ENCODE measurements at places on chromosomes 16 and 17.
A peak's percentile ranks its signal among the peaks of the same experiment; 100 is the strongest.

DNA sequence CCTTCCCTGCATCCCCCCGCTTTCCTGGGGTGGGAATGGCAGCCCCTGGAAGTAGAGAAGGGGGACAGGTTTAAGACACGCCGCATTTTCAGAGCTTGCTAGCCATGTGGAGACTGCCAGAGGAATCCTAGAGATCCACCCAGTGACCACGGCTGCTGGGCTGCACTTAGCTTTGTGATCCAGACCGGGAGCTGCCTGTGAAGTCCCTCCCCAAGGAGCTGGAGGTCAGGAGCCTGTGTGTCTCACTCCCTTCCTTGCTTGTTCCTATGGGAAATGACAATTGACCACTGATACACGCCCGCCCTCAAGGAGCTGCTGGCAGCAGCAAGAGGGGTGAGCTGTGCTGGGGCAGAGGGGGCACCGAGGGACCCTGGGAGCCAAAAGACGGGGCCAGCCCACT lies 73.7 kb downstream of the SREBF1 start:
- no peaks in the 10 kb centered on the region for H3K36me3 ChIP-seq
- H3K4me3 ChIP-seq: no peak overlapping the region
- H3K27ac ChIP-seq: no peak overlapping the region
- no peaks in the 10 kb centered on the region for H3K4me1 ChIP-seq

DNA sequence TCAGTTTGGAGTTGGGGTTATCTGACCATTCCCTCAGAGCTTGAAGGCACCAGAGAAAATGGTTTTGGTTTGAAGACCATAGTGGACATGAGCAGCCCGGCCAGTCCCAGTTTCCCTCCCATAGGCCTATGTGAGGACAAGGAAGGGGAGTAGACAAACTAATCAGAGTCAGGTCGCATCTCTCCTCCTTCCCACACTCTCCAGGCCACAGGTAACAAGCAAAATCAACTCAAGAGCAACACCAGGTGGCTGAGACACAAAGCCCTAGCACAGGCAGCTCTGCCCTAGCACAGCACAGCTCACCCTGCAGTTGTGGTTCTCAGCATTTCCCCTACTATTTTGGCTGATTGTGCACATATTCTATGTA lies 7.2 kb downstream of the SUPT4H1 start:
- H3K27me3 ChIP-seq: no peaks in the 10 kb centered on the region
- H3K4me1 ChIP-seq: peaks cover 97% of the 10 kb centered on the region
- peak overlapping the region; percentile 97 for H3K27ac ChIP-seq
- peak overlapping the region; percentile 59 for H3K4me3 ChIP-seq

GRCh38 chr16:67672739-67673662 lies 6.4 kb downstream of the C16orf86 start:
- H3K36me3 ChIP-seq: no peaks in the 10 kb centered on the region
- no peak overlapping the region for H3K27ac ChIP-seq
- H3K27me3 ChIP-seq: no peaks in the 10 kb centered on the region
- no peak overlapping the region for H3K4me3 ChIP-seq
- peak; percentile 45 for DNase-seq

DNA sequence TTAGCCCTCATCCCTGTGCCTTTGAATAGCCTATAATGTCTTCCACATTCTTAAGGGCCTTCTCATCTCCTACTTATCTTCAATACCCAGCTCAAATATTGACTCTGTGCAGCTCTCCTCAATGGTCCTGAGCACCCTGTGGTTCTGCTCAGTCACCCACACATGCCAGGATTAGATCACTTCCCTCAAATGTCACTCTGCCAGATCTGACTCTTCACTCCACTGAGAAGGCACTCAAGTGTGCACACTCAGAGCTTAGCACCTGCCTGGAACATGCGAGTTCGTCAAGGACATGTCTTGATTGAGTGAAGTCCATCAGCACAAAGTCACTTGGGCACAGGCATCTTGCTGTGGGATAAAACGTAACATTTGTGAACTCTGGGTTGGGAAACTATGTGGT lies 404.8 kb downstream of the CDH13 start:
- no peaks in the 10 kb centered on the region for H3K27me3 ChIP-seq
- H3K4me1 ChIP-seq: no peaks in the 10 kb centered on the region
- no peak overlapping the region for H3K27ac ChIP-seq
- no peak for DNase-seq
- H3K36me3 ChIP-seq: no peaks in the 10 kb centered on the region

GRCh38 chr17:55931446-55931845 lies 180.6 kb downstream of the PCTP start:
- no peaks in the 10 kb centered on the region for H3K27me3 ChIP-seq
- no peaks in the 10 kb centered on the region for H3K36me3 ChIP-seq
- H3K27ac ChIP-seq: no peak overlapping the region
- no peaks in the 10 kb centered on the region for H3K4me1 ChIP-seq
- H3K4me3 ChIP-seq: no peak overlapping the region

- H3K27me3 ChIP-seq: no peaks in the 10 kb centered on the region
- DNase-seq: no peak
- peaks cover 11% of the 10 kb centered on the region for H3K4me1 ChIP-seq
- peak overlapping the region; percentile 73 for H3K4me3 ChIP-seq
- H3K27ac ChIP-seq: peak overlapping the region; percentile 98
Measured at GRCh38 chr17:3635474-3636153, 436 bp downstream of the SHPK start.

DNA sequence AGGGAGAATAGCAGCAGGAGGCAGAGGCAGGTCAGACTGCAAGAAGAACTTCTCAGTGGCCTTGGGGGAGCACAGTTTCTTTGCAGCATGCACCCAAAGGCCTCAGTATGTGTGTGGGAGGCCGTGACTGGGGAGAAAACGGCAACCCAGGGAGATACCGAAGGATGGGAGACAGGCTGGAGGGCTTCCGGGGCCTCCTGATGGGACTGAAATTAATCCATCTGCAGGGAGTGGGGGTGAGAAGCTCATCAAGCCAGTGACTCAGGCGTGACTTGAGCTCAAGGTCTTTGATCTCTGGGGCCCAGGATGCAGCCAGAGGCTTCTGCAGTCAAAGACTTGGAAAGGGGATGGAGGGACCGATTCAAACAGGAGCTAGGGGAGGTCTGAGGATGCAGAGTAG lies 5.1 kb upstream of the C17orf113 start:
- H3K27me3 ChIP-seq: no peaks in the 10 kb centered on the region
- H3K36me3 ChIP-seq: no peaks in the 10 kb centered on the region
- no peak overlapping the region for H3K27ac ChIP-seq
- H3K4me3 ChIP-seq: no peak overlapping the region
- DNase-seq: no peak
- H3K4me1 ChIP-seq: peaks cover 6% of the 10 kb centered on the region

DNA sequence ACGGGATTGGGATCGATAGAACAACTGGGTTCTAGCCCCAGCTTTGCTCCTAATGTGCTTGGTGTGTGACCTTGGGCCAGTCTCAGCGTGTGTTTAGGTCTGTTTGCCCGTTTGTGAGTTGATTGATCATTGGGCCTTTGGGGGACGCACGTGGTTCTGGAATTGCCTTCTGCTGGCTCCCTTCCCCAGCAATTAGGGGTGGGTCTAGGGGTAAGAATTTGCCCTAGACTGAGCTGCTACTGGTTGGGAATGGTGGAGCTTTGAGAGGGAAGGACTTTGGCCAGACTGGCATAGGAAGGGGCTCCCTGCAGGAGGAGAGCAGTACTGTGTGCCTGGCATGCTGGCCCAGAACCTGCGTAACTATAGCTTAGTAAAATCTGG lies 1.5 kb downstream of the SPNS2 start:
- H3K36me3 ChIP-seq: no peaks in the 10 kb centered on the region
- H3K27ac ChIP-seq: no peak overlapping the region
- no peak overlapping the region for H3K4me3 ChIP-seq

- no peaks in the 10 kb centered on the region for H3K4me1 ChIP-seq
- H3K36me3 ChIP-seq: no peaks in the 10 kb centered on the region
- H3K27ac ChIP-seq: no peak overlapping the region
- H3K27me3 ChIP-seq: no peaks in the 10 kb centered on the region
Measured at GRCh38 chr17:64741038-64741641, 79.0 kb upstream of the SMURF2 start.

- no peak for DNase-seq
- H3K36me3 ChIP-seq: no peaks in the 10 kb centered on the region
- peaks cover 73% of the 10 kb centered on the region for H3K27me3 ChIP-seq
- H3K4me3 ChIP-seq: no peak overlapping the region
Measured at GRCh38 chr17:49967205-49967604, 1.8 kb upstream of the DLX4 start.

- H3K36me3 ChIP-seq: no peaks in the 10 kb centered on the region
- DNase-seq: no peak
- no peaks in the 10 kb centered on the region for H3K4me1 ChIP-seq
Measured at GRCh38 chr17:55177159-55177854, 87.5 kb upstream of the HLF start.

GRCh38 chr17:28811651-28812090 lies 30.9 kb downstream of the FAM222B start:
- peak overlapping the region; percentile 90 for H3K27ac ChIP-seq
- no peaks in the 10 kb centered on the region for H3K27me3 ChIP-seq
- H3K4me3 ChIP-seq: peak overlapping the region; percentile 39
- no peaks in the 10 kb centered on the region for H3K36me3 ChIP-seq
- DNase-seq: no peak

DNA sequence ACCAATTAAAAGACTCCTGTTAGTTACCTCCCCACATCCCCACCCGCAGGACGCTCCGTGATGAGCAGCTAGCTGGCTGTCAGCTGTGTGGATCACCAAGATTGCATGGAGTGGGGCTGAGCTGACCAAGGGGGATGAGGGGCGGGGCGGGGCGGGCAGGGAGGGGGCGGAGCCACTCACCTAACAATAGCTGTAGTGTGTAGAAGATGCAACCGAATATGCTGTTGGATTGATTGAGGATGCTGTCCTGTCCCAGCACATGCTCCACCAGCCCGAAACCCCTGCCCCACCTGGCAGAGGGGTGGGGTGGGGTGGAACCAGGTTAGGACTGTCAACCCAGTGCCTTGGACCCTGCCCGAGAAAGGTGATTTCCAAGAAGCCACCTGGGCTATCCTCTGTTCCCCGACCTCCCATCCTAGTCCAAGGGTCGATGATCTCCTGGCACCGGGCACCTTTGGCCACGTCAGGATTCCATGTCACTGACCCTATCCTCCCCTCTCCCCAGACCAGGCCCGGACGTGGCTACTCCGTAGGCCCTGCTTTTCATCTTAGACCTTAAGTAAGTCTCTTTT lies 1.4 kb downstream of the VKORC1 start:
- peaks cover 22% of the 10 kb centered on the region for H3K4me1 ChIP-seq
- no peak overlapping the region for H3K27ac ChIP-seq
- H3K27me3 ChIP-seq: no peaks in the 10 kb centered on the region
- peaks cover 13% of the 10 kb centered on the region for H3K36me3 ChIP-seq
- no peak for DNase-seq

DNA sequence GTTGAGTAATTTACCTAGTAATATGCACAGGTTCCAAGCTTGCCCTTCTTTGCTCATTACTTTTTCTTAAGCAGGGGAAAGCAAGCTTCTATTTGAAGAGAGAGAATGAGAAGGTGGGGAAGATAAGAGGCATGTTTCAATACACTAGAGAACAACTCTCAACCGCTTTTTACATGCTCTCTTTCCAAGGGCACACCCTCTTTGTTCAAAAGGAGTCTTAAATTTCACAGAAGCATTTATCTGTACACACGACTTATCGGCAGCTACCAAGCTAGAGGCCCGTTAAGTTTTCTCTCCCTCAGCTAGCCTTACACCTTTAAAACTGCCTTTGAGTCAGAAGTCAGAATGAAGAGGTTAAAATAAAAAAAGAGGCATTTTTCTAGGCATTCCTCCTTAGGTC lies 79.6 kb downstream of the STH start:
- H3K27ac ChIP-seq: no peak overlapping the region
- H3K27me3 ChIP-seq: no peaks in the 10 kb centered on the region
- H3K4me1 ChIP-seq: peaks cover 12% of the 10 kb centered on the region
- H3K4me3 ChIP-seq: no peak overlapping the region

- H3K27me3 ChIP-seq: no peaks in the 10 kb centered on the region
- H3K36me3 ChIP-seq: no peaks in the 10 kb centered on the region
- no peak overlapping the region for H3K4me3 ChIP-seq
- peaks cover 28% of the 10 kb centered on the region for H3K4me1 ChIP-seq
- DNase-seq: no peak
- H3K27ac ChIP-seq: no peak overlapping the region
Measured at GRCh38 chr17:57485566-57485865, 229.2 kb downstream of the MSI2 start.

GRCh38 chr16:58661199-58661830 lies 23.3 kb downstream of the SLC38A7 start:
- no peak for DNase-seq
- no peak overlapping the region for H3K27ac ChIP-seq
- no peak overlapping the region for H3K4me3 ChIP-seq
- no peaks in the 10 kb centered on the region for H3K27me3 ChIP-seq
- no peaks in the 10 kb centered on the region for H3K36me3 ChIP-seq
- no peaks in the 10 kb centered on the region for H3K4me1 ChIP-seq

DNA sequence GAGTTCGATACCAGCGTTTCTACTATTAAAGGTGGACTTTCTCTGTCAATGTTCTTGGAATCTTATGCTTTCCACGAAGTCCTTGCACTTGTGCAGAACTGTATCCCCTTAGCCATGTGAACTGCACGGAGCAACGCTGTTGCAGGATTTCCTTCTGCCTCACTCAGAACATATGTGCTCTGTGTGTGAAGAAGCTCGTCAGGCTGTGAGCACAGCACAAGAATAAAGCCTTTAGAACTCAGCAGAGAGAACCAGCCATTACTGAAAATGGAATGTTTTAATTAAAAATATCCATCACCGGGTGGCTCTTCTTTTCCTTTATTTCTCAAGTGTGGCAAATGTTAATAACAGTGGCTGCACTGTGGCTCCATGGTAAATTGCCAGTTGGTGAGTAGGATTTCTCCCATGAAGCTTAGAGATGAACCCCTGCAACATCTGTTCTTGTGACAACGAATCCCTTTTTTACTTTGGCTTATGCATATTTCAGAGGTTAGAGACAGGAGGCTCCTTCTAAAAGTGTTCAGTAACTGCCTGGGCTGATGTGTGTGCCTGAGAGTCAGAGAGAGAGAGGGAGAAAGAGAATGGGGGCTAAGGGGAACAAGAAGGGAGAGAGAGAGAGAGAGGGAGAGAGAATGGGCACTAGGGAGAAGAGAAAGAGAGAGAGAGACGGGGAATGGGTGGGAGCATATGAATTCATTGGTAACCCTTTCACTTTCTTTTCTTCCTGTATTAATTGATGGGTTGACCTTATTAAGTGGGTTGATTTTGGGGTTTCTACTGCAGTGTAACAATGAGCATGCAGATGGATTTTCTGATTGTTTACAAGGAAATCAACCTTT lies 50.0 kb downstream of the RPTOR start:
- H3K27me3 ChIP-seq: no peaks in the 10 kb centered on the region
- H3K36me3 ChIP-seq: no peaks in the 10 kb centered on the region
- peaks cover 21% of the 10 kb centered on the region for H3K4me1 ChIP-seq
- no peak overlapping the region for H3K27ac ChIP-seq
